ENCODE measurements at places on chromosomes 13 and 19.

DNA sequence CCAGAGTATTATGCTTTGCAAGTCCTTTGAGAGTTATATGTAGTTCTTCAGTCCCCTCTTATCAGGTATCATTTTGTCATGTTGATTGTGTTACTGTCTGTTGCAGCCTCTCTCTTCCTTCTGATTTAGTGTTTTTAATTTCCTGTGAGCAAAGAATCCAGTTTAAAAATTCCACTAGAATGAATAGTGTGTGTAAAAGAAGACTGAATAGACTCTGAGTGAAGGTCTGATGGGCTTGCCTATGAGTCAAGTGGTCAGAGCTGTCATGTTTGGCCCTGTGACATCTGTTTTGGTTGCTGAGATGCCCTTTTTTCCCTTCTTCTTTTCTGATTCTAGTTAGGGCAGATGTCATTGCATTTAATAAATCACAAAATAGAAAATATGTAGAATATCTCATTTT lies 23.3 kb upstream of the KCTD4 start:
- no peak for DNase-seq

- peak; percentile 74 for DNase-seq
Observed at GRCh38 chr13:40984668-40985366, 34.3 kb downstream of the ELF1 start.

DNA sequence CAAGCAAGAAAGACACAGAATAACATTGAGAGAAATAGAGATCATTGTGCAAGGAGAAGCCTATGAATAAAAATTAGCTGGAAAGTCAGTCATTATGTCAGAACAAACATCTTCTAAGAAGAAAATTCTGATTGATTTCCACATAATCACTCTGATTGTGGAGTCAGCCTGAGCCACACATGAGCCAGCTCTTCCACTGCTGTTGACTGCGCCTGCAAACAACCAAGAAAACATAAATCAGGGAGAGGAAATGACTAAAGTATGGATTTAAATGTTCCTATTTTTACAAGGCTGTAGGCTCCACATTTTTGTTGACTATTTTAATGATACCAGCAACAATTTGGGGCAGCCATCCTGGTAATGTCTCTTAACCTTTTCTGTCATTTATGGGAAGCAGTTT lies 962.3 kb downstream of the EFNB2 start:
- DNase-seq = no peak

DNA sequence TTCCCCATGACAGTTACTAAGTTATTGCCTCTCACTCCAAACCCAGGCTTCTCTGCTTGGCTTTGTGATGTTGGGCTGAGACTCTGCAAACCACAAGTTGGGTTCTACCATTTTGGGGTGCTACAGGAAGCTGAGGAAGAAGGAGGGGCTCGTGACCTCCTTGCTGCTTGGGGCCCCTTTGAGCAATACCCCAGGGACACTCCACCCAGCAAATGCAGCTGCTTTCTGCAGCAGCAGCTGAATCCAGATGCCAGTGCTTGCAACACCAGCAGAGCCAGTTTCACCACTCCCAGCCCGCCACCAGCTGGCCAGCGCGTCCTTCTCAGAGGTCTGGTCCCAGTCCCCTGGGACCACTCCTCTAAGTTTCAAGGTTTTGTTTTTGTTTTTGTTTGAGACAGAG lies 22.0 kb upstream of the UBAC2 start:
- peak; percentile 30 for DNase-seq

DNA sequence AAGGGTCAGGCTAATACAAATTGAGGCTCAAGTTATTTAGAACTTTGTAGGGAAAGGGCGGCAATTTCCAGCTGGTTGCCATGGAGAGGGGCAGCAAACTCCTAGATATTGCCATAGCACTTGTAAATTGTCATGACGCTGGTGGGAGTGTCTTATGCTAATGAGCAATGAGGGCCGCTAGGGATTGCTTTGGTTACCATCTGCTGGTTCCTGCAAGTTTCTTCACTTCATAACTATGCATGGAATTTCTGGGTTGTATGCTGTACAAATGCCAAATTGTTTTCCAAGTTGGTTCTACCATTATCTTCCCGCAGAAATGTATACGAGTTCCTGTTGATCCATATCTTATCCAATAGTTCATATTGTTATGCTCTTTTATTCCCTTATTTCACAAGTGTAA lies 1339.4 kb downstream of the EFNB2 start:
- no peak for DNase-seq

DNA sequence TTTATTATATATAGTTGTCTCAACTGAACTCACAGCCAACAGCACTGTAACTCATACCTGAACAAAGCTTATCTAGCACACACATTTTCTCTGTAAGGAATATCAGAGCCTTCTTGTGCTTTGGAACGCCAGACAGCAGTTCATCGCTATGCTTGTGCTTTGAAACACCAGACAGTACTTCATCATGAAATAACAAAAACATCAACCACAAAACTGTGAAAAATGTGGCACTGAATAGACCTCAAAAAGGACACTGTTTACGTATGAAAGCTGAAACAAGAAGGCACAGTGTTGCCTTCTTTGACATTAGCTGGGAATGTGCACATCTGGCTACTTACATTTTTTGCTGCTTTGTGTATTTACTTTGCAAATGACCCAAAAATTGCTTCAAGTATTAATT lies 160.2 kb downstream of the PDS5B start:
- DNase-seq = no peak

GRCh38 chr19:29375429-29376119 lies 150.2 kb upstream of the VSTM2B start:
- DNase-seq = no peak

DNA sequence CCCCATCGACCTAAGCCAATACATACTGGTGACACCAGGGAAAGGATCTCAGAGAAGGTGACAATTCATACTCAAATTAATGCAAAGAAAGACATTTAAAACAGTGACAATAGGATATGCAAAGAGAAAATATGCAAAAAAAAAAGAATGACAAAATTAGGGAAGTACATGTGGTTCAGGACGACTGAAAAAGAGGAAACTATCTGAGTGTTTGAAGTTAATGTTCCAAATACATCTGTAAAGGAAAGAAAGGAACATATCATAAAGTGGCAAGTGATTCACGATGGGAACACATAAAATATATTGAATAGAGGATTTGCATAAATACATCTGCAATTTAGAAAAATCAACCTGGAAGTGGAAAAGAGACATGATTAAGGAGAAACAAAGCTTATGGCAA lies 441.4 kb downstream of the SLITRK5 start:
- DNase-seq = no peak

DNA sequence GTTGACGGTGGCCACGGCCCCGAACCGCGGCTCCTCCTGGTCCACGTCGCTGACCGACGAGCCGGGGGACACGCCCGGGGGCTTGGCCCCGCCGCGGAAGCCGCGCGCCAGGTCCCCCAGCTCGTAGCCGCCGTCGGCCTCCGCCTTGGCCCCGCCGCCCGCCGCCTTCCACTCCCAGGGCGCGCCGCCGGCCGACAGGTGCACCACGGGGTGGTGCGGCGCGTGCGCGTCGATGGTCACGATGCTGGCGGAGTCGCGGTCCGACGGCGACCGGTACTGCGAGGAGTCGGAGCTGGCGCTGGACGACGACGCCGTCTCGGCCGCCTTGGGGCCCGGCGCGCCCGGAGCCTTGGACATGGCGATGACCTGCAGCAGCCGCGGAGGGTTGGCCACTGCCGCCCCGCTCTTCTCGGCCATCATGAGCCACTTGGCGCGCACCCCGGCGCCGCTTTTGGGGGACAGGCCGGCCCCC lies 9.0 kb downstream of the PLPPR3 start:
- DNase-seq = no peak

- DNase-seq = no peak
Observed at GRCh38 chr19:7817801-7818200, 12.2 kb upstream of the EVI5L start.

DNA sequence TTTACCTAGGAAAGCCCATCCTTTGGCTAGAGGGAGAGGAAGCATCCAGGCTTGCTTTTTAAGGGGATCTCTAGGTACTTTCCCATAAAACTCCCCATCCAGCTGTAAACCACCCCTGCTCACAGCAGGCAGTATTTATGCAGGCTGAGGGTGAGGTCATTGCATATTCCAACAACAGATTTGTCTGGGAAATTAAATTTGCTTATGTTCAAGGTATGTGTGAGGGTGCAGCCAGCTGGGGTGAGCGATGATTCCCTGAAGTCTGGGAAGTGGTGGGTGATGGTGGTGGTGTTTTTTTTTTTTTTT lies 96.3 kb upstream of the C1QTNF9B start:
- no peak for DNase-seq

DNA sequence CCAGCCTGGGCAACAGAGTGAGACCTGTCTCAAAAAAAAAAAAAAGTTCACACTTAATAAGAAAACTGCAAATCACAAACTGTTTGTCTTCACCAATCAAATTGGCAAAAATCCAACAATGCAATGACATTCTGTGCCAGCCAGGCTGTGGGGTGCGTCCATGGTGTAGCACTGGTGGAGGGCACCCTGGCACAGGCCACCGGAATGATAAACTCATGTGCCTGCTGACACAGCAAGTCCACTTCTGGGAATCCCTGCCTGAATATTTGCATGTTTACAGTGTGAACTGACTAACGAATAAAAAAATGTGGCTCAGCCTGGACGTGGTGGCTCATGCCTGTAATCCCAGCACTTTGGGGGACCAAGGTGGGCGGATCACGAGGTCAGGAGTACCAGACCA lies 1.6 kb upstream of the LRRC25 start:
- DNase-seq = no peak

- DNase-seq = no peak
Observed at GRCh38 chr13:63625869-63626268, 2210.2 kb upstream of the PCDH20 start.

- peak; percentile 57 for DNase-seq
Observed at GRCh38 chr13:95480131-95480545, 72.4 kb upstream of the CLDN10 start.

- DNase-seq = no peak
Observed at GRCh38 chr13:28601581-28601980, 57.3 kb upstream of the POMP start.

DNA sequence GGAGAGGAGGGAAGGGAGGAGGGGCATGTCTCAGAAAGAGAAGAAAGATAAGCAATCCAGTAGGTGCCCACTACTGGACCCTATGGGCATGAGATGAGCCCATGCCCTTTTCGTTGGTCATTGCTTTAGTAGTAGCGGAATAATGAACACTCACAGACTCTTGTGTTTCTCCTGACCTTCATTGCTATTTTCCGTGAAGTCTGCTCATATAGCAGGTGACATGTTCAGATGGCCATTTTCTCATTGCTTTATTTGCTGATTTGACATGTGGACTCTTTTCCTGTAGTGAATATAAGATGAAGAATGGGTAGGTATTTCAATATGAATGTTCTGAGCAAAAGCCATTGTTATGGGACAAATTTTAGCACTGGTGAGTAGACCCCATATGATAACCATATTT lies 16.4 kb downstream of the WDFY2 start:
- no peak for DNase-seq
